ENCODE measurements at places on chromosomes 11 and 22.

- no peak for DNase-seq
Measured at GRCh38 chr11:8930456-8931175, 2.1 kb downstream of the C11orf16 start.

DNA sequence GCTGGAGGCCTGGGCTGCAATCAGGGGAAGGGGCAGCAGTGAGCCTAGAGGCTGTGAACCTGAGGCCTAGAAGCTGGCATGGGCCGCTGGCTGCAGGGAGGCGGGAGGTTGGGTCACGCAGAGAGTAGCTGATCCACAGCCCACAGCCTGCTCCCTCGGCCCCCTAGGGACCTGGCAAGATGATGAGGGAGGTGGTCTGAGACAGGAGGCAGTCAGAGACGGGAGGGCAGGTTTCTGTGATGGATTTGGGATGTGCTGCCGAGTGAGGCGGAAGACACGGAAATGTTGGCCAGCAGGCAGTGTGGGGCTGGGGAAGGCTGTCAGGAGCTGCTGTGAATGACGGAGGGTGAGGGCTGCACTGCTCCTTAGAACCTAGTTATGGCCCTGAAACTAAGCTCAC lies 22.7 kb downstream of the LRFN4 start:
- no peak for DNase-seq

GRCh38 chr22:42630901-42631602 lies 9.3 kb downstream of the ATP5MGL start:
- no peak for DNase-seq

GRCh38 chr22:30731658-30732057 lies 37.0 kb downstream of the OSBP2 start:
- no peak for DNase-seq

- DNase-seq, result no peak
Measured at GRCh38 chr11:117759305-117759704, 37.7 kb downstream of the DSCAML1 start.

DNA sequence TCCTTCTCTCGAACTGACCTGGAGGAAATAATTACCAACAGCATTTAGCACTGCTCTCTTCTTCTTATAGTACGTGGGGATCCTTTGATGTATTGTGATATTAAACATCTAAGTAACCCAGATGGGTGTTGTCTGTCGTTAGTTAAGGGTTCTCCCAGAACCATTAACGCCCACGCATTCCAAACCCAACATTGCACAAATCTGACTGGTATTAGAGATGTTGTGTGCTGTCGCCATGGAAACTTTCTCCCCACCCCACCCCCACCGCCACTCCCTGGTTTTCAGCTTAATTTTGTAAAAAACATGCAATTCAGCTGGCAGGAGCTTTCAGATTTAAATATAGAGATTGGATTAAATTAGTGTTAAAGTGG lies 1495.2 kb downstream of the TBC1D22A start:
- DNase-seq, result no peak

DNA sequence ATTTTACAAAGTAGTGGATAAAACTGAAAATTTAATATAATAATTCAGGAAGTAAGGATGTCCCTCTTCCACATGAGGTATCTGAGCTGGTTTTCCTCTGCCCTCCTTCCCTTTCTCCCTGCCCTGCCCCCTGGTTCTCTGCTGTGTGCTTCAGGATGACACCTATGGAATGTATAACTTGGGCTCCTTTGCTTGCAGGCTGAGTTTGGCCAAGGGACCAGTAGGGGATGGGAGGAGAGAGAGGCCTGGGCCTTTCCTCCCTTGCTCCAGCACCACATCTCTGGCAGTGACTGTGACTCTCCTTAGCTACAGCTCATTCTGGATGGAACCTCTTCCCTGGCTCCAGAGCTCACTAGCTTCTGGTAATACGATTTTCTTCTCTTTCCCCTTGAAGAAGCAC lies 10.1 kb downstream of the IRAG1 start:
- no peak for DNase-seq

DNA sequence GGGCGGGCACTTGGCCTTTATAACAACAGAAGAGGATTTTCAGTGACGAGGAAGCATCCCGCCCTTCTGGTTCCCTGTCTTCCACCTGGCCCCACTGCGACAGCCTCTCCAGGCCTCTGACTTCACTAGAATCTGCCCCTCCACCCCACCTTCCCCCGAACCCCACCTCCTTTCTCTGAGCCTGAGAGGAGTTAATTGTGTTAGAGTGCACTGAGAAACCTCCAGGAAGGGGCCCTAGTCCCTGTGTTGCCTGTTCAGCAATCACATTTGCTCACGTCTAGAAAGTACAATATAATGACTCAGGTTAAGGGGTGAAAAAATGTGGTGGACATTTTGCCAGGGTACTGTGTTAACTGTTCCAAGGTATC lies 38.8 kb downstream of the PTPRJ start:
- DNase-seq, result no peak

- no peak for DNase-seq
Measured at GRCh38 chr11:34243600-34244464, 114.0 kb downstream of the ABTB2 start.

DNA sequence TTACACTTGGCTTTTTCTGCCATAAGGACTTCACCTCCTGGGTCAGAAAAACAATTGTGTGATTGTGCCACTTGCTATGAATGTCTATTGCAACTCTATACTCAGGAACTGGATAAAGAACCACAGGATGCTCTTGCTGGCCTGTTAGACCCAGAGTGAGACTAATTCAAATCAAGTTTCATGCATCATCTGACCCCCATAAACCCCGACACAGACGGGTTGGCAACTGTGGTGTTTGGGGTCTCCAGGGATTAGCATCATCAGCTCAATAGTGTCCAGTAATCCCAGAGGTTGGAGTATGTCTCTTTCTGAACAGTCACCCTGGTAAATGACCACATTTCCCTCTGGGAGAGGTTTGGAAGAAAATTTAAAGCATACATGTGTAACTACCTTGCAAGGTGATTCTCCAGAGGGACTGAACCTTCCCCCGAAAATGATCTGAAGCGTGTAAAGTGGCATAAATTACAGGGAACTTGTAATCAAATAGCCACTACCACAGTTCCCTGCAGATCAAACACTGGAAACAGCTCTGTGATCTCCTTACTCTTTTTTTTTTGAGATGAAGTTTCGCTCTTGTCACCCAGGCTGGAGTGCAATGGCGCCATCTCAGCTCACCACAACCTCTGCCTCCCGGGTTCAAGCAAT lies 1097.6 kb downstream of the TBC1D22A start:
- no peak for DNase-seq

DNA sequence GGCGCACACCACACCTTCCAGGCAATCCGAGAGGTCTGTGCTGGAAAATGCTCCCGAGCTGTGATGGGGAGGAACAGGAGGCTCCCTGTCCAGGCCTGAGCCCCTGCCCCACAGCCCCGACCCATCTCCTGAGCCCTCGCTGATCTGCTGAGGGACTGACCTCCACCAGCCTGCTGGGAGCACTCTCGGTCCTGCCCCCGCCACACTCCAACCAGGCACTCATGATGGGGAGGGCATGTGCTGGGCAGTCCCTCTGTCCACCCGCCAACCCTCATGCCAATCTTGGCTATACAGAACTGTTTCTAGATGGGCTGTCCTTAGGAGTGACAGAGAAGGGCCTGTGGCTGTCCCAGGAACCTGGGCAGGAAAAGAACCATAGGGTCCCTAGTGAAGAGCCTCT lies 70.8 kb downstream of the TRMU start:
- DNase-seq, result no peak

DNA sequence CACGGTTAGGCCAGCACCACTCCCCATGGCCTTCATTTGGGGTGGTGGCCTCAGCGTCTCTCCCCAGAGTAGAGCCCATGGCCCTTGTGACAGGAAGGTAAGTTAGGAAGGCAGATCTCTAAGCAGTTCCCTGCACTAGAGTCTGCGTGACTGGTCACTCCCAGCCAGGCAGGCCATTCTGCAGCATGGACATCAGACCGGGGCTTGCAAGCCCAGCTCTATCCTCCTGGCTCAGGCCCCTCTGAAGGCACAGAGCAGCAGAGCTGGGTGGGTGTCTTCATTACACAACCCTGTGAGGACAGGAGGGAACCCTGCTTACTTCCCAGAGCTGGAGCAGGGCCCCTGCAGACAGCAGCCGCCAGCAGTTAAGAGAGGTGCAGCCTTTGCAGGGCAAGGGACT lies 77.3 kb downstream of the PIWIL3 start:
- no peak for DNase-seq

DNA sequence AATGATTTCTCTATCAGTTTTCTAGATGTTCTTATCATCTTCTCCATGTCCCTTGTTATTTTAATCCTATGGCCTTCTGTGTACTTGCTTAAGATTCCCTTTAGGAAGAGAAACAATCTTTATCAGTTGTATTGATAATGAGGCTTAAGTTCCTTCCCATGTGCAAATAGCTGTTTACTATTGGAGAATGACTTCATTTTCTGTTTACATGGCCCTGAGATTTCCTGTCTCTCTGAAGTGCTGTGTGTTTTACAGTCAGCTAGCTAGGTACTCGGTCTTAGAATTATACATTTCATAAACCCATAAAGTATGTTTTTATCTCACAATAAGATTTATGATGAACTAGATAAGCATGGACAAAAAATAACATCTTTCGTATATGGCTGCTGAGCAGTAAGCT lies 67.5 kb upstream of the CCDC179 start:
- no peak for DNase-seq

DNA sequence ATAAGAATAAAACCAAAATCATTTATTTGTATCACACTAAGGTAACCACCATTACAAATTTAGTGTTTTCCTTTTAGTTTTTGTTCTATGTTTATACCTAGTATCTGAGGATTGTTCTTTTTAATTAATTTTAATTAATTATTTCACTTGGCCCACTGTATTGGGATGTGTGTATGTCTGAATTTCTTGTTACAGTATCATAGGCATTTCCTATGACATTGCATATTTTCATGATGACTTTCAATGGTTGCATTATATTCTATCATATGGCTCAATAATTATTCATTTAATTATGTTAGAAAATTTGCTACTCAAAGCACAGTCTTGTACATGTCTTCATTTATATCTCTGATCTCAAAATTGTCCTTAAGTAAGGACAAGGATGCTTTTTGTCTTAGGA lies 41.0 kb downstream of the C11orf71 start:
- DNase-seq, result no peak

DNA sequence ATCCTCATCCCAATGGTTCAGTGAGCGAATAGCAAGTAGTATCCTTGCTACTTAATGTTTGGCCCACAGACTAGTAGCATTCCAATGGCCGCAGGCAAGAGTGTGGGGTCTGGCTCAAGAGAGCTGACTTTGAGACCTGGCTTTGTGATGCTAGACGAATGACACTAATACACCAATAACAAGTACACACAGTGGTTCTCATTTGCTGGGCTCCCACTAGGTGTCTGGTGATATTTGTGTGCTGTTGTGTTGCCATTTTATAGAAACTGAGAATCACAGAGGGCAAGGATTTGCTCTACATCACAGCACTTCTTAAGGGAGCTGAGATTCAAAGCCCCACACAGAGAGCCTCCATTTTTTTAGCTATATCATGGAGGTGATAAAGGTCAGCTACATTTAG lies 351.2 kb downstream of the TENM4 start:
- DNase-seq, result no peak

- no peak for DNase-seq
Measured at GRCh38 chr11:45468267-45468856, 182.2 kb upstream of the SYT13 start.

DNA sequence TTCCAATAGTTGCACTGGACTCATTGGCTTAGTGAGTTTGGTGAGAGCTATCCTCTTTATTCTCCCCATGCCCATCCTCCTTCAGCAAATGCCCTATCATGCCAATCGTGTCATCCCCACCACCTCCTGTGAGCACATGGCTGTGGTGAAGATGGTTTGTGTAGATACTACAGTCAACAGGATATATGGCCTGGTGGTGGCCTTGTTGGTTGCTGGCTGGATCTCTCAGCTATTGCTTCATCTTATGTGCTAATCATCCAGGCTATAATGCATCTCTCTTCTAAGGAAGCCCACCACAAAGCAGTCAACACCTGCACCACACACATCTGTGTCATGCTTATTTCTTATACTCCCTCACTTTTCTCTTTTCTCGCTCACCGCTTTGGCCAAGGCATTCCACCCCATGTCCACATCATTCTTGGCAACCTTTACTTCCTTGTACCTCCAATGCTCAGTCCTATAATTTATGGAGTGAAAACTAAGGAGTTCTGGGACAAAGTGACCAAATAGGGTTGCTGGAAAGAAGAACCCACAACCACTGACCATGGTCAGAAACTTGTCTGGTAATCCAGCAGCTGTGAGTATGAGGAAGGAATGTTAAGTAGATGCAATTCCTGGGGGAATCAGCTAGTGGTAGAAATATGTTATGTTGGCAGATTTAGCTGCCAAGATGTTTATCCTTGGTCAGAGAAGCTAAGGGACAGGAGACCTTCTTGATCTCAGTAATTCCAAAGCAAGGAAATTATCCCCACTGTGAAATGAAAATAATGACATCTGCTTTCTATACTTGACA lies 16.3 kb upstream of the OR56B1 start:
- no peak for DNase-seq

DNA sequence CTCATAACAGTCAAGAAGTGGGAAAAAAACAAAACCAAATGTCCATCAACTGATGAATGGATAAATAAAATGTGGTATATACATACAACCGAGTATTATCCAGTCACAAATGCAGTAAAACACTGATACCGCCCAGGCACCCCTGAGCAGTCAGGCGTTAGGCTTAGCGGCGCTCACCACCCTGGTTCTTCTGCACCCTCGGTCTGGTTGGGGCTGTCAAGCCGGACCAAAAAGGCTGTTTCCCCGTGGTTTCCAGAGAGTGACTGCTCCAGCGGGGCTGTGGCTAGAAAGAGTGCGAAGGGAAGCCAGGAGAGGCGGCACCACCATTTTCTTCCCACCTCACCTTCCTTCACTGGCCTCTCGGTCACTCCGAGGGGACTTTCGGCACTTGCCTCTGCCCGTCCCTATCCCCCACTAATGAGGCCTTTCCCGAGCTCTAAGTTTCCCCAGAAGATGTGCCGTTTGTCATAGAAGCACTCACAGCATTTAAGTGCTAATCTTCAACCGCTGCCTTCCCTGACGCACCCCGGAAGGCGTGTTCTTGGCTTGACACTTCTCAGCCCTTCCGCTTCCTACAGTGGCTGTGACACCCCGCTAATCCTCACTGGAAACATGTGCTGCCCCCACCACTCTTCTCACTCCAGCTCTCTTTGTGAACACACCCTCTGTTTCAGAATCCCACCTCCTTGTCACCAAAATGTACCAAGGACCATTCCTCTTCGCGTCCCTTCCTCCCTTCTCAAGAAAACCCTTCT lies 42.4 kb downstream of the FCHSD2 start:
- no peak for DNase-seq

GRCh38 chr11:95516786-95517185 lies 272.8 kb downstream of the FAM76B start:
- DNase-seq, result no peak

GRCh38 chr11:115699733-115700132 lies 195.5 kb upstream of the CADM1 start:
- no peak for DNase-seq

- no peak for DNase-seq
Measured at GRCh38 chr11:3955299-3955665, 99.8 kb downstream of the STIM1 start.

All from activated naive CD4-positive, alpha-beta T cell (primary cell).